ENCODE measurements at places on chromosomes 16 and 17.

DNA sequence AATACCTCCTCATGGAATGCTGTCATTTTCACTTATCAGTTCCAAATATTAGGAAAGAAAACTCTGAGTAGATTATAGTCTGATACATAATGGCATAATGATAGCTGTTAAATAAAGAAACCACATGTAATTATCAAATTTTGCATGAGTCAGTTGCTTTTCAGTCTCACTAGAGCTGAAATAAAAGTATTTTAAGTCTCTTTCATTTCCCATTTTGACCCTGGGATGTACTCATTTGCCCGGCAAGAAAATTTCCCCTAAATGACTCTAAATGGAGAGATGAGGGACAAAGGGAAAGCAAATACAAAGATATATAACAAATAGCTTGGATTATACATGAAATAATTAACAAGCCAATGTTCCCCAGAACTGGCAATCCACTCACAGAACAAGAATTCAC lies 47.9 kb upstream of the CPHXL start:
- no peak for DNase-seq

DNA sequence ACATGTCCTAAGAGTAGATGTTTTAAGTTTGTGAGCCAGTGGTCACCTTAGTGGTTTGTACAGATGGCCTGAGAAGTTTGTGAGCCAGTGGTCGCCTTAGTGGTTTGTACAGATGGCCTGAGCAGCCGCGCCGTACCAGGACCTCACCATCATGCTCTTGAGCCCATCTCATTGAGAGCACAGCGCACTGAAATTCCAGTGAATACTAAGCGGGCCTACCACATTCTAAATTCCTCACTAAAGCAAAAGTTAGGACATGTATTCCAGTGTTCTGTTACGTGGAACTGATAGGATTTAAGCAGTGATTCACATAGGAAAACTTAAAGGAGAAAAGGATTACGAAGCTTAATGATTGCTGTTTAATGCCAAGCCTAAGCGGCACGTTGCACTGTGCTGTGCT lies 3.9 kb downstream of the USP10 start:
- no peak for DNase-seq

- DNase-seq: no peak
Observed at GRCh38 chr17:72266112-72266775, 145.4 kb downstream of the SOX9 start.

- no peak for DNase-seq
Observed at GRCh38 chr17:58375811-58376210, 23.8 kb upstream of the SUPT4H1 start.

GRCh38 chr17:59754552-59754951 lies 47.1 kb downstream of the VMP1 start:
- no peak for DNase-seq

- DNase-seq: no peak
Observed at GRCh38 chr17:35895636-35896587, 15.8 kb upstream of the CCL5 start.

DNA sequence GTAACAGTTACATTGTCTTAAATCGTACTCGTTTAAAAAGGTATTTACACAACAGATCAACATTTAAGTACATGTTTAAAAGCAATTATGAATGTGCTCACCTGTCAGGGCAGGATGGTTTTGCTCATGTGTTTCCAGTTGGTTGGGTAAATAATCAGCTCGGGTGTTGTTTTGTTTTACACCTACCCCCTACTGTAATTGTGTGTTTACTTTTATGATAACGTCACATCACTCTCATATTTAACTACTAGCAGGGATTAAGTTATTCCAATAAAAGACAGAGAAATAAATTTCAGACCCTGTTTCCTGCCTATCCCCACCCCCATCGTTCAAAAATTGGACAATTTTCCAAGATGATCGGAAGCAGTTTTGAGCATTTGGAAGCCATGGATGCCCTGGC lies 390.2 kb downstream of the SEC14L1 start:
- no peak for DNase-seq

DNA sequence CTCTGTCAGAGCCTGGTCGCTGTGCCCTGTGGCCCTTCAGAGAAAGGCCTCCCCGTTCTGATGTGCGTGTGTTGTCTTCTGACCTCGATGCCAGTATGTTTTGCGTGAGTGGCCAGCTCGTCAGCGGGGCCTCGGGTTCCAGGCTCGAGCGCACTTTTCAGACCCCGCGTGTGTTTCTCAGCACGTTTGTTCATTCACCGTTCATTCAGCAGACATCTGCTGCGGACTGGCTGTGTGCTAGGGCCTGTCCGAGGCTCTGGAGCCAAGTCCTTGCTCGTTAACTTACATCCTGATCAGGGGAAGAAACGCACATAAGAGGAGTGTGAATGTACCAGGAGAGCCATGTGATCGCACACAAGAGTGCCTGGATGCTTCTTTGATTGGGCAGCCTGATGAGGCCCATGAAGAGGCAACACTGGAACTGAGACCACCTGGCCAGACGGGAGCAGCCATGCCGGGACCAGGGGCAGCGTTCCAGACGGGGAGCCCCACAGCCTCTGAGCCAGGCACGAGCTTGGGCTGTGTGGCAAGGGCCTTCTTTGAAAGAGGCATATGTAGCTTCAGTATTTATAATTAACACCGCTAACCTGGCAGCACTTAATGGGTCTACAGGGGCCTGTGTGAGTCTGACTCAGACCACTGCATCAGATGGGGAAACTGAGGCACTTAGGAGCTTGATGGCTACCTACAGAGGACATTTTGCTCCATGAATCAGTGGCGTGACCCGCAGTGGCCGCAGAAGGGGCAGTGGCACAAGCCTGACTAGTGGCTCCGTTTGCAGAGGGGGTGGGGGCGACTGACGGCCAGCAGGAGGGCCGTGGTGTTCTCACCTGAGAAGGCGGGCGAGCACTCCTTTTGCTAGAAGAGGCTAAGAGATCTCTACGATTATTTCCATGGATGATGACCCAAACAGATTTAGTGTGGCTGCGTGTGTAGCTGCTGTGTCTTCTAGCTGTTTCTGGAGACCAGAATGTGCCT lies 187.9 kb upstream of the CHMP6 start:
- no peak for DNase-seq

DNA sequence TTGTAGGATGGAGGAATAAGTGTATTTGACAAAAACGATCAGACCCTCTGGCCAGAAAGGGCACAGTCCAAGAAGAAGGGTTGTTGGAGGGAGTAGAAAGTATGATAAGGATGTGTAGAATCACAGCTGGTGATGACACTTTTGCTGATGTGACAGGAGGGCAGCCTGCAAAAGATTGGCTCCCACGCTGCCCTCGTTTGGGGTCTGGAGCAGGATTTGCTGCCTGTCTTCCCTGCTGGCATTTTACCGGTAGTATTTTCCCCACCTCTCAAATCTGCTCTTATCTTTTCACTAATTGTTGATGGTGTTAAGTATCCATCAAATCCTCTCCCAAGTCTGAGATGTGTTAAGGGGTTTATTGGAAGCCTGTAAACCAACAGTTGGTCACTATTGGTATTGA lies 208.8 kb downstream of the CCDC182 start:
- no peak for DNase-seq

GRCh38 chr16:46743232-46743719 lies 4.9 kb downstream of the MYLK3 start:
- no peak for DNase-seq

- DNase-seq: no peak
Observed at GRCh38 chr17:33234930-33235685, 58.0 kb downstream of the ASIC2 start.

DNA sequence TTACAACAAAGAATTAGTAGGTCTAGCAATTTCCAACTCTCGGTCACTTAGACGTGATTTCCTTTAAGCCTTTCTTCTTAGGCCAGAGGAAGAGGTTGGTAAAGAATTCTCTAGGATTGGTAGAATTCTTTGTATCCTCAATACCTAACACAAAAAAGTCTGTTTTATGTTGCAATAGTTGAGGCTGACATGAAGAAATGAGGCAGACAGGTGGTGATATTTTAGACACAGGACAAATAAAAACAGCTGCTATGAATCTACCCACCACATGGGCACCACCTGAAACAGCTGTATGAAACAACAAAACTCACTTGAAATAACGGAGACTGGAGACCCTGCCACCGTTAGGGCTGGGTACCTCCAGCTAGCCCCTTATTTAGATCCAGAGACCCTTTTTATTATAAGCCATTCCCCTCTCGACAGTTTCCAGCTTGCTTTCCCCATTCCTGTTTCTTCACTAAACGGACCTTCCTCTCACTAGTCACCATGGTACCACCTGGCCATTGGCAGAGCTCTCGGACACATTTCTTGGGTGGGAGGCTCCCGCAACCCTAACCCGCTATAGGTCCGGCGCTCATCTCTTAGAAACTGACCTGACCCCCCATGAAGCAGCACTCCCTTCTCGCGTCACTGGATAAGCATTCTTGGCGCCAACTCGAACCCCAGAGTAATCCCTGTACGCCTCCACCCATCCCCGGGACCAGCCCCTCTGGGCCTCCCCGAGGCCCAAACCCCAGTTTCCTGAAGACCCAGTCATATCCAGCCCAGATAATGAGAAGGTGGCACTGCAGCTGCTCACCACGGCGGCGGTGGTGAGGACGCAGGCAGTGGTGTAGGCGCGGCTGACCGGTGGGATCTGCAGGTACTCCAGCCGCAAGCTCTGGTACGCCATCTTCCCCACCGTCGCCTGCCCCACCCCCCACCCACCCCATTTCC lies at the start of gene DERL2:
DERL2 (minus strand) TSS at position 909 of the 936 bp plus-strand sequence; CDS start at position 892, 17 bp downstream.
- no peak for DNase-seq

Data from activated gamma-delta T cell (primary cell).